ENCODE measurements at places on chromosomes 7 and 10.

GRCh38 chr10:14875941-14876340, 2.7 kb upstream of the SUV39H2 start:
- no peak for DNase-seq

DNA sequence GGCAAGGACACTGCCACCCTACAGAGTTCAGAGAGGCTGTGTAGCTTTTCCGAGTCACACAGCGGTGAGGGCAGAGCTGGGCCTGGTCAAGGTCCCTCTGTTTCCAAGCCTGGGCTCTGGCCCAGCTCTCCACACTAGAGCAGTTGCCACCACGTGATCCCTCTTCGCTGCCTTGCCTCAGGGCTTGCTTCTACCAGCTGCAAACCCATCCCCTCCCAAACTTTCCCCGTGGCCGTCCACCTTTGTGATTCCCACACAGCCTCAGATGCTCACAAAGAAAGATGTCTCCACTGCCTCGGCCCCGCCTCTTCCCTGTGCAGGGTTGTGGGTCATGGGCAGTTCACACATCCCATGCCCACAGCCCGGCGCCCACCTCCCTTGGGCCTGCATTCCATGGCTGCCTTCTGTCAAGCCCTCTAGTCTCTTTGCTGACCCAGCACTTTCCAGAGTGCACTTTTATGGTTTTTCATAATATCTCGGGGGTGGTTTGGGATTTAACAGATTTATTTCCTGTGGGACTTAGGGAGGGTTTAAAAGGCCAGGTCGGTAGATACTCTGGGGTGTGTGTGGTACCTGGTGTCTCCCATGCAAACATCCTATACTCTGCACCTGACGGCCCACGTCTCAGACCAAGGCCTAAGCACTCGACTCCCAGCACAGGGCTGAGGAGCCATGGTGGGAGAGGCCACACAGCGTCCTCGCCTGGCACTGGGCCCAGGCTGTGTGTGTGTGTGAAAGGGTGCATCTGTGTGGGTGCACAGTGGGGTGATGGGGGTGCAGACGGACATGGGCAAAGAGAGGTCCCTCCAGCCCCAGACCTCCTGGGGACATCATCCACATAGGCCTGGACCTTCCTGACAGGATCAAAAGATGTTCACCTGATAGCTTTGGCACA, 59.6 kb downstream of the PKD1L1 start:
- no peak for DNase-seq

- DNase-seq = no peak
These were observed 15.8 kb upstream of the ZNRF2 start for GRCh38 chr7:30268586-30268985.

DNA sequence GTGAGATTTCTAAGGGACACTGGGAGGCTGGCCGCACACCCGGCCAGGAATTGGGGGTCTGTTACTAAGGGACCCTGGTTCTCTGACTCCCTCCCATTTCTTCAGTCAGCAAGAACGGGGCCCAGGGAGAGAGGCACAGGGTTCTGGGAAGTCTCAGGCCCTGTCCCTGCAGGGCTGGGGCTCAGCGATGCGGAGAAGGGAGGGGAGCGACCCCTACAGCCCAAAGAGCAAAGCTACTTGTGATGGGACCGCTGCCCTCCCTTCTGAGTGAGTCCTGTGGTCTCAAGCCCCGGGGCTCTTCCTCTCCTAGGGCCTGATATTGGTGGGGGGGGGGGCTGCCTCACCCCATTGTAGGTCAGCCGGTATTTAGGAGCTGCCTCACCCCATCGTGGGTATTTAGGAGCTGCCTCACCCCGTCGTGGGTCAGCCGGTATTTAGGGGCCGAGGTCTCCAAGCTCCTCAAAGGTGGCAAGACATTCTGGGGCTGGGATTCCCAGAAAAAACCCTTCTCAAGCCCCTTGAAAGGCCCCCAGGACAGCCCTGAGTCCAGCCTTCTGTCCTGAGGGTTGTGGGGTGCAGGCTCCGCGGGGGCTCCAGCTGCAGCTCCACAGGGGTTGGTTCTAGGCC, 16.9 kb upstream of the NKX6-2 start:
- DNase-seq = no peak

DNA sequence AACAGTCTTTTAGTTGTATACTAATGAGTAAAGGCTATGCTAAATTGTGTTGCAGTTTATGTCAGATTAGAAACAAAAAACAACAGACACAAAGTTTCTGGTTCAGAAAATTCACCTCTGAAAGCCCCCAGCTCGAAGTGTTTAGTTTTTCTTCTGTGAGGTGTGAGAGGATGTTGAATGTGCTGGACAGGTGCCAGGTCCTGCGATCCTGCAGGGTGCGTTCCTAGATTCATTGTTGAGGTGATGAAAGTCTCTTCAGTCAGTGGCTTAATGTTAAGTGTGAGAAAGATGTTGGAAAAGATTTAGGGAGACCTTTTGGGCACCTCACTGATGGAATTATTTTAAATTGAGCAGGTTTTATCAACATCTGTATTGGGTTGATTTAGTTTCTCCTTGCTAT, 287.3 kb downstream of the SDK1 start:
- no peak for DNase-seq

- DNase-seq = no peak
These were observed 116.5 kb downstream of the ZNF438 start for GRCh38 chr10:30915146-30915545.

DNA sequence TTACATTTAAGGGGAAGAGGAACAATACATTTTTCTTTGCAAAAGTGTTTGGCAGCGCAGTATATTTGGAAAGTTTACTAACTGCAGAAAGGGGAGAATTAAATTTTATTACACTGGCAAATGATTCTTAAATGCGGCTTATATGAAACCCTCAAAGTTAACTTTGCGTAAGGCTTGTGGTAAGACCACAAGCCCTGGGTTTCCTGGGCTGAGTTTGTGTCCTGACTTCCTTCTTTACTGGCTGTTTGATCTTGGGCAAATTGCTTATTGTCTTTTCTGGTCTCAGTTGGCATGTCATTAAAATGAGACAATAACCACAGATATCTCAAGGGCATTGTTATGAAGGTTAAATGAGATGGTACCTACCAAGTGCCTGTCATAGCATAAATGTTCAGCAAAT, 106.8 kb downstream of the GLRX3 start:
- DNase-seq = no peak

DNA sequence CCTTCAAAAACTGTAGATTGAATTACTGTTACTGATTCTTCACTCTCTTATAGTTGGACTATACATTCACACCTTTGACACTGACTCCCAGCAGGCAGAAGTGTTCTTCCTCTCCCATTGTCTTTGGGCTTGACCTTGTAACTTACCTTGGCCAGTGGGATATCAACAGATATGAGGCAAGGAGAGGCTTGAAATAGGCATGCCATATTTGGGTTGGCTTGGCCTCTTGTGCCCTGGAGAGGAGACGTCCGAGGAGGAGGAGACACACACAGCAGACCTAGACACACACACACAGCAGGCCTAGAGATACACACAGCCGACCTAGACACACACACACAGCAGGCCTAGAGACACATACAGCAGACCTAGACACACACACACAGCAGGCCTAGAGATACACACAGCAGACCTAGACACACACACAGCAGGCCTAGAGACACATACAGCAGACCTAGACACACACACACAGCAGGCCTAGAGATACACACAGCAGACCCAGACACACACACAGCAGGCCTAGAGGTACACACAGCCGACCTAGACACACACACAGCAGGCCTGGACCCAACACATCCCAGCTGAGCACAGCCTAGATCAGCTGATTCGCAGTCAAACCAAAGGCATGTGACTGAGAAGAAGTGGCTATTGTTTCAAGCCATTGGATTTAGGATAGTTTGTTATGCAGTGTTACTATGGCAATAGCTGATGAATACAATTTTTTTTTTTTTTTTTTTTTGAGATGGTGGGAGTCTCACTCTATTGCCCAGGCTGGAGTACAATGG, 12.5 kb upstream of the GNA12 start:
- DNase-seq = no peak

DNA sequence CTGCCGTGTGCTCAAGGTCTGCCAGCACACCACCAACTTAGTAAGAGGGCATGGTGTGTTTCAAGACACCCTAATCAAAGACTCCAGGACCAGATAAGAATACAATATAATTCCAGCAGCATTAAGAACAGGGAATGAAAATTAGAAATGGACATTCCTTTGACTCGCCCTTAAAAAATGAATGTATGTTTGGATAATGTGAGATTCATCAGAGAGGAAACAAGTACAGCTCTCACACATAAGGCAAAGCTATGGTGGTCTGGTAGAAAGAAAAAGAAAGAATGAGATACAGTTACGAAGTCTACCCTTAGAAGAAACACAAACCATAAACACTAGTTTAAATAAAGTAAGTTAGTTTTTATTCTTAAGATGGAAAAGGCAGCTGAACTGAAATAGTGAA, 174.8 kb upstream of the ANK3 start:
- DNase-seq = no peak

- no peak for DNase-seq
These were observed 148.7 kb downstream of the BICC1 start for GRCh38 chr10:58661336-58661735.

DNA sequence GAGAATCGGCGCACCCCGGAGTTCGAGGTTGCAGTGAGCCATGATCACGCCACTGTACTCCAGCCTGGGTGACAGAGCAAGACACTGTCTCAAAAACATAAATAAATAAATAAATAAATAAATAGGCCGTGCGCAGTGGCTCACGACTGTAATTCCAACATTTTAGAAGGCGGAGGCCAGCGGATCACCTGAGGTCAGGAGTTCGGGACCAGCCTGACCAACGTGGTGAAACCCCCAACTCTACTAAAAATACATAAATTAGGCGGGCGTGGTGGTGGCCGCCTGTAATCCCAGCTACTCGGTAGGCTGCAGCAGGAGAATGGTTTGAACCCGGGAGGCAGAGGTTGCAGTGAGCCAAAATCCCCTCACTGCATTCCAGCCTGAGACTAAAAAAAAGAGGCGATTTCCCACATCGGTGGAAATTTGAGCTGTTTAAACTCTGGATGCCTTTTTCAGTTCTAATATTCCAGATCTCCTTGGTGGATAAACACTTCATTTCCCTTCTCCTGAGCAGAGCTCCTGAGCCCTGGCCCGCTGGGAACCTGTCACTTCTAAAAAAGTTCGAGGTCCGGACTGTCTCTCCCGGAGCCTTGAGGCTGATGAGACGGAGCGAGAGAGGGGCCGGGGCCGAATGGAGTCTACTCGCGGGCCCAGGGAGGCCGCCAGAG, 2.0 kb upstream of the NFKB2 start:
- DNase-seq = no peak

DNA sequence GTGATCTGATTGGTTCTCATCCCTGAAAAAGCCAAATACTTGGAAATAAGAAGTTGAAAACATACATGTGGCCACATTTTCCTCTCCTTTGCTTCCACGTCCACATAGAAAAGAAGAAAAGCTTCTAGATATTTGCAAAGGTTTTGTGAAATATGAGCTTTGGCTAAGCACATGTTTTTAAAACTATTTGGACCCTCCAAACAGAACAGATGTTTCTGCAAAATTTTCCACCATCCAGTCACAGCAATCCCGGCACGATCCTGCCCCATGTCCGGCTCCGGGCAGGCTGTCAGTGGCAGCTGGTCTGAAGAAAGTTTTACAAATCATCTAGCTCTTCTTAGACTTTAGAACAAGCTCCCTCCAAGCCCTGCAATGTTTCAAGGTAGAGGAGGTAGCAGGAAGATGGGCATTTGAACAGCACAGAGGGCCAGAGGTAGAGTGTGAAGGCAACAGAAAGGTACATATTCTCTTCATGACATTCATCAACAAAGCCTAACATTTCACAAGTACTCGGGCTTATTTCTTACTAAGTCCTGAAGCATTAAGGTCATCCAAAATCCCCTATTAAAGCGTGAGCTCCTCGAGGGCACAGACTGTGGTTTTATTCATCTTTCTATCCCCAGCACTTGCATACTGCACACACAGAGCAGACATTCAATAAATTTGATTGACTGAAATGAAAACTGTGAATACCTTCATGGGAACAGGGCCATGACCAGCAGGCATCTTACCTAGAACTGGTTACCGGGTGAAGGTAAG, 110.1 kb downstream of the JAZF1 start:
- DNase-seq = no peak

DNA sequence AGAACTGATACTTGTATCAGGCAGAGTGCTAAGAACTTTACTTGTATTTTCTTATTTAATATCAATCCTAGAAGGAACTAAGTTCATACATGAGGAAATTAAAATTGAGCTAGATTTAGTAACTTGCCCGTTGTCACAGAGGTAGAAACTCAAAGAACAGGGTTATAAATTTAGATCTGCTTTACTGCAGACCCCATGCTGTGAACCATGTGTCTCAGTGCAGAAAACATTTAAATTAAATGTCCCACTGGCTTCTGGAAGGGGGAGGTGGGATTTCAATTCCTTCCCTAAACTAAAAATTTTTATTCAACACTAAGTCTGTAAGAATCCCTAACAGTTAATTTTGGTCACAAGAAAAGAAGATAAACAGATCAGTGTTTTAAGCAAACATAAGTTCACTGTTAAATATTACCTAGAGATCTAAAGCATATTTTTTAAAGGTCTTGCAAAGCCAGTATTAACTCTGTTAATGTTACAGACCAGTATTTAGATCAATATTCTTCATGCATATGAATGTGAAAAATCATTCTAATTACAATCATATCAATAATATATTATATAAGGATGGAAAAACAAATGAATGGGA, 23.1 kb downstream of the WASL start:
- no peak for DNase-seq

GRCh38 chr7:114663502-114663901, 248.9 kb downstream of the FOXP2 start:
- DNase-seq = no peak

- no peak for DNase-seq
These were observed 168.3 kb upstream of the PPP1R3A start for GRCh38 chr7:114086914-114087652.

- peak; percentile 93 for DNase-seq
These were observed 915 bp upstream of the FMC1 start for GRCh38 chr7:139340037-139340807.

GRCh38 chr7:47539398-47540052, 42.4 kb downstream of the TNS3 start:
- DNase-seq = no peak

GRCh38 chr10:71260622-71261325, 48.4 kb downstream of the UNC5B start:
- DNase-seq = no peak

GRCh38 chr10:68103901-68104300, 5.4 kb upstream of the MYPN start:
- no peak for DNase-seq

DNA sequence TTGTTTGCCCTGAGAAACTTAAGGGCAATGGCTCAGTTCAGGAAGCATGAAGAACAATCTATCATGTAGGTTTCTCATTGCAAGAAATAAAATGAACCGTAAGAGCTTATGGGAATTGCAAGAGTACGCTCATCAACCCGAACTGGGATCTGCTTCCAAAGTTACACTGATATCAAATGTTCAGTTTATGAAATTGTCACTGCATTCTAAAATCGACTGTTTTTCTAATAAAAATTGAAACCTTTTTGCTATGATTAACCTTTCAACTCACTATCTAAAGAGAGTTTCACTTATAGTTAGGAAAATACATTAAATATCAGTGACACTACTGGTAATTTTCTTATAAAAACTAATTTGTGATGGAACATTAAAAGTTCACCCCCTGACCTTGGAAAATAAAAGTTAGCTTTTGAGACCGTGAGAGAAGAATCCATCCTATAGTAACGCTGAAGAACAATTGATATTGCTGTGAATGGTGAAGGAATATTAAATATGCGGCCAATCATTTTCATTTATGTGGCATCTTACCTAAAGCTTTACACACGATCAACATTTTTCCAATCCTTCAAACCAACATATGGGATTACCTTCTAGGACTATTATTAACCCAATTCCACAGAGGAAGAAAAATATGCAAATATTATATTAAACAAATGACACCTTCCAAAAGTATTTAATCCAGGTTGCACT, 2.2 kb downstream of the MEOX2 start:
- no peak for DNase-seq
